ENCODE measurements at places on chromosomes 13 and 19.

- DNase-seq, result peak; percentile 8
Measured at GRCh38 chr19:50759886-50760285, 10.4 kb upstream of the GPR32 start.

- DNase-seq, result no peak
Measured at GRCh38 chr13:68727165-68727564, 1380.5 kb upstream of the ATXN8OS start.

- no peak for DNase-seq
Measured at GRCh38 chr19:42397263-42398166, 7.4 kb upstream of the CNFN start.

GRCh38 chr13:112718318-112718717 lies 28.5 kb downstream of the ATP11A start:
- DNase-seq, result no peak

DNA sequence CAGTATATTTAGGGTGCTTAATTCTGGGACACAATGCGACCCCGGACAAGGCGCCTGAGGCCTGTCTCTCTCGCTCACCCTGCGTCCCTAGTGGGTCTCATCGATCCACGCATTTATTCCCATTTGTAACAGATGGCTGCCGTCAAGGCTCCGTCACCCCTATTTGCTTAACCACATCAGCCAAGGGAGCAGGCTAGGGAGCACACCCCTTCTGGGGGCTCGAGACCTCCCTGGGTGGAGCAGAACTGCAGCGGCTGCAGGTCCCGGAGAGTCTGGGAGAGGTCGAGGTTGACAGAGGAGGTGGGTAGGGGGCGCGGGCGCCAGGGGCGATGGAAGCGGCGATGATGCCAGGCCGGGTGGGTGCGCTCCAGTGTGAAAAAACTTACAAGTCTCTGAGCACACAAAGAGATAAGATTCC lies 507 bp downstream of the ALG5 start:
- DNase-seq, result no peak

- DNase-seq, result peak; percentile 25
Measured at GRCh38 chr13:42279080-42279479, 7.1 kb downstream of the AKAP11 start.

DNA sequence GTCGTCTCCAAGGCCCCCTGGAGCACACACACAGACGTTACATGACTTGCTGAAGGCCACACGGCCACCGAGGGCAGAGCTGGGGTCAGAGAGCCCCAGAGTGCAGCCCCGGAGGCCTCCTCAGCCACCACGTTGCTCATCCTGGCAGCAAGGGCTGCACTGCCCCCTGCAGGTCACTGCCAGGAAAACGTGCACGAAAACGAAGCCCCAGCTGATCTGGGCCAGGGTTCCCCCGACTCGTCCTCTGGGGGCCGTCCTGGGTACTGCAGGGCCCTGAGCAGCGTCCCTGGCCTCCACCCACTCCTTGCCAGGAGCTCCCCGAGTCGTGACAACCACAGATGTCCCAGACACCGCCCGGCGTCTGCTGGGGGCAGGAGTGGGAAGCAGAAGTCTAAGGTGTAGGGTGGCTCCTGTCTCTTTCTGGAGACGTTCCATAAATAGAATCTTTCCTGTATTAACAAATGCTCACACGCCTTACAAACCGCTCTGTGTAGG lies 3.4 kb downstream of the TPGS1 start:
- peak; percentile 78 for DNase-seq

DNA sequence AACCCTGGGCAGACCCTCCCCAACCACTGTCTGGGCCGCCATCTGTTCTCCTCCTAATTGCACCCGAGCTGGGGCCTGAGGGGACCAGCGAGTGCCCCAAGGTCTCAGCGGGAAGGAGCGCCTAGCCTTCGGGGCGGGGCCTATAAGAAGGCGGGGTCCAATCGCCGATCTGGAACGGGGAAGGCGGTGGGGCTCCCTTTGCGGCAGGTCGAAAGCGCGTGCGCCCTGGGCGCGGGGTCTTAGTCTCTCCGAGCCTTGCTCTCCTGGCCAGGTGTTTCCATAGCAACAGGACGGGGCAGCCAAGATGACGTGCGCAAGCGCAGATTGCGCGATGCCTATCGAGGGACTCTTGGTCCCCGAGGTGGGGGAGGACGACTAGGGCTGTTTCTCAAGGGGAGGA lies 2.8 kb downstream of the MAST1 start:
- no peak for DNase-seq

GRCh38 chr13:25377244-25377962 lies 5.6 kb downstream of the ATP8A2 start:
- no peak for DNase-seq

DNA sequence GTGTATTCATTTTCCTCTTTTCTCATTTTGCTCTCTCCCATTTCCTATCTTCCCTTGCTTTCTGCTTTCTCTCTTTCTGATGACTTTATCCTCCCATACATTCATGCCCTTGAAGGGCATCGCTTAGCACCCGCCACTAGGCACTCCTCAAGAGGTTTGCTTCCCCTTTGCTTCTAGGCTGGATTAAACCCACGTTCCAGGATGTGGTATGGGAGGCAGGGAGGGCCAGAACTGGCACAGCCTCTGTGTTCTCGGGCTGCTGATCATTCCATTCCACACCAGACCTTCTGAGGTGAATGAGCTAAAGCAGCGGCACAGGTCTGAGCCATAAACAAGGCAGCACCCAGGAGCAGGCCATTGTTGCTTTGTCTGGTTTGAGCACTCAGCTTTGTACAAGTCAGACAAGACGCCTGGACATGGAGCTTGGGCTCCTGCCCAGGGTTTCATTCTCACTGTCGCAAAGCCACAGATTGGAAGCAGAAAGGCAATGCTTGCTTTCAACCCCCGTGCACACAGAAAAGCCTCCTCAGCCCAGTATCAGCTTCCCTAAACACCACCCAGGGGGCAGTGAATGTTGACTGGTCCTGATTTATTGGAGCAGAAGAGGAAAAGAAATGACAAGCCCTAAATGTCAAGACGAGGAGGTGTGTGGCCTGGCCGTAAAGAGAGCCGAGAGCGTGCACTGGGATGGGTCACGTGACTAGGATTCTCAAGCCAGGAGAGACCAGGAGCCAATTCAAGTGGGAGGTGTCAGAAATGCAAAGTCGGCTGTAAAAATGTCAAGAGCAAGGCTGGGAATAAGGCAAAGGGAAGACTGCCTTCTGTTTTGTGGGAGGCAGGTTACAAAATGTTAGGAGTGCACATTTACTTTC lies 218.0 kb upstream of the SERP2 start:
- peak; percentile 91 for DNase-seq

- no peak for DNase-seq
Measured at GRCh38 chr19:42419309-42419708, 7.9 kb downstream of the LIPE start.

DNA sequence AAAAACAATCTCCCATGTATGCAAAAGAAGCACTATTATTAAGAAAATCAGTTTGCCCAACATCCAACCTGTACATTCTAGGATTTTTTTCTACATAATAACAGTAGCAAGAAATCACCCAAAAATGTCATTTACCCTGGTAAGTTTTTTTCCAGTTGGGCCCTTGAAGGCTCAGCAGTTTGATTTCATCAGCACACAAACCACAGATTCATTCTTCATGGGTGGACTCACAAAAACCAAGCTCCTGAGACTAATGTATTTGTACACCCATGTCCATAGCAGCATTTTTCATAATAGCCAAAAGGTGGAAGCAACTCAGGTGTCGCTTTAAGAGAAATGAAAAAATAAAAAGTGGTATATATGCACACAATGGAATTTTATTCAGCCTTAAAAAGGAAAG lies 210.1 kb downstream of the TBC1D4 start:
- DNase-seq, result no peak

- DNase-seq, result peak; percentile 70
Measured at GRCh38 chr19:40605216-40605971, 4.2 kb downstream of the LTBP4 start.

DNA sequence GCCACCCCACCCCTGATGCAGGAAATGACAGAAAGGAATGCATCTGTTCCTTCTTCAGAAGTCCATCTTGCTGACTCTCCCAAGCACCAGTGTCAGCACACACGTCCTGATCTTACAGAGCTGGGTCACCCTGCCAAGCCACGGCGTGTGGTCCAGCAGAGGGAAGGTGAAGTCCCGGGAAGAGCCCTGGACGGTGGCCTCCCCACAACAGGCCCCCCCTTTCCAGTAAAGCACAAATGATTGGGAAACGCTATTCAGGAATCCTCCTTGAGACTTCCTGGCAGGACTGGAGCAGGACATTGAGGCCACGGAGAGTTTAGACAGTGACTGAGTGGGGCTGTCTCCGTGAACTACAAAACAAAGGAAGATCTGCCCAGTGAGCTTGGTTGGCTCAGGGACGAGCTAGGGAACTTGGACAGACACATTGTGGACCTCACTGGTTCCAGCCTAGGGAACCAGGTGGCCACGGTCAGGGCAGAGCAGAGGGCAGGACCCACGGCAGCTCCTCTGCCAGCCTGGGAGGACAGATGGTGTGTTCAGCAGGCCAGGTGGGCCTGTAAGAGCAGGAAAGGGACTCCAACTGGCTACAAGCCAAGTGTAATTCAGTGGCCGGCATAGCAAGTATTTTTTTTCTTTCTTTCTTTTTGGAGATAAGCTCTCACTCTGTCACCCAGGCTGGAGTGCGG lies 41.7 kb downstream of the ELL start:
- peak; percentile 83 for DNase-seq

DNA sequence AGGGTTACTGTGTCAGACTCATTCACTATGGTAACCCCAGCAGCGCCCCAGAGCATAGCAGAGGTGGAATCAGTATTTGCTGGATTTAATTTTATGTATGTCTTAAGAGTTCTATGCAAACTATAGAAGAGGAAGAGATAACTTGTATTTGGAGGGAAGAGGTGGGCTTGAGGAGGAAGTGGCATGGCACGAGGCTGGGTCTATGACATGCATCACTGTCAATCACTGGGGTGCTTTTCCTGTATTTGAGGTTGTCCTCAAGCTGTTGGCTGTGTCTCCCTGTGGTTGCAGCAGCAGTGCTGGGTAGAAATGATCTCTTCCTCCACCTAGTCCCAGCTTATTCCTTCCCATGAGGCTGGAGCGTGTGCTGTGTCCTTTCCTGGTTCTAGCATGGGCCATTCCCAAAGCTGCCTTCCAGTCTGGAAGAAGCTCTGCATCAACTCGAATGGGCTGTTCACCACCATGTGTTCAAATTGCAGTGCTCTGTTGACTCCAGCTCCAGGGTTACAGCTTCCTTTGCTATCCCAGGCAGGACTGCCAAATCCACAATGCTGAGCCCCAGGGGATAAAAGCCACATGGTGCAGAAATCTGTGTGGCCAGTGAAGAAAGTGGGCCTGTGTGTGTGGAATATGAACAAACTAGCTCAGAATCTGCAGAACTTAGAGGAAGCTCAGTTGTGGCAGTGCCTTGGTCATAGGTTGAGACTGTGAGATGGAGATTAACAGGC lies 73.1 kb upstream of the MTIF3 start:
- DNase-seq, result peak; percentile 36

DNA sequence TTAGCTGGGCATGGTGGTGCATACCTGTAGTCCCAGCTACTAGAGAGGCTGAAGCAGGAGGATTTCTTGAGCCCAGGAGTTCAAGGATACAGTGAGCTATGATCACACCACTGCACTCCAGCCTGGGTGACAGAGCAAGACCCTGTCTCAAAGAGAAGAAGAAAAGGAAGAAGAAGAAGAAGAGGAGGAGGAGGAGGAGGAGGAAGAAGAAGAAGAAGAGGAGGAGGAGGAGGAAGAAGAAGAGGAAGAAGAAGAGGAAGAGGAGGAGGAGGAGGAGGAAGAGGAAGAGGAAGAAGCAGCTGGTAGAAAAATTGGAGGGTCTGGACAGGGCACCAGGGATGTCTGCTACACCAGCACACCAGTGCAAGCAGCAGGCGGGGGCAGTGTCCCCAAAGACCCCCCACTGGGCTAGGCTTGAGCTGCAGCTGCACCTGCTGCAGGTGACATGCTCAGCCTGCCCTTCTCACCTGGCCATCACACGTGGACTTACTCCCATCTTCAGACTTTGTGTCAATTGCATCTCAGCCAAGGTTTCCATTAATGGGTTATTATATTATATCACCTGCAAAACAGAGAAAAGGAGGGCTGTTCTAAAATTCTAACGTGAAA lies 180.9 kb upstream of the ZNF507 start:
- DNase-seq, result no peak

DNA sequence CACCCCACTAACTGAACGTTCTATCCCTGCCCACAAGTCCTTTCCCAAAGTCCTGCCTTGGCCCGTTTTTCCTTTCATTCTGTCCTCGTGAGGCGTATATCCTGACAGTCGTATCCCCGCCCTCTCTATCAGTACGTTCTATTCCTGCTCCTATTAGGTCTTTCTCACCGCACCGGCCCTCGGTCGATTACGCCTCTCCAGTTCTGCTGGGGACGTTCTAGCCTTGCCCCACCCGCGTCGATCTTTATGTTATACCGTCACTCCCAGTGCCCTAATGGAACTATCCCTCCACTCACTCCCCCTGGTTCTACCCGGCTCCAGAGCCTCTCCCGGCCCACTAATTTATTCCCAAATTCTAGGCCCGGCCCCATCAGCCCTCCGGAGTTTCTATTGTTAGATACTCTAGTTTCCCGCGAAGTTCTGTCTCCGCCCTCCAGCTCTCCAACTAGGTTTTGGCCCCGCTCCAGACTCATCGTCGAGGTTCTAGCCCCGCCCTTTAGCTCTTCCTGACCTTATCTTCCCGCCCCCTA lies 2.0 kb downstream of the PLAUR start:
- DNase-seq, result no peak

GRCh38 chr13:20442375-20442774 lies 83.3 kb downstream of the CRYL1 start:
- no peak for DNase-seq

- no peak for DNase-seq
Measured at GRCh38 chr19:50602935-50603334, 34.7 kb upstream of the LRRC4B start.

GRCh38 chr13:19864746-19865309 lies 1.4 kb upstream of the ZMYM5 start:
- peak; percentile 92 for DNase-seq

- DNase-seq, result no peak
Measured at GRCh38 chr13:113561417-113562084, 23.0 kb upstream of the TFDP1 start.

All from muscle of leg (tissue), 16 donors.